GM19239 (cell line): ENCODE measurements at places on chromosomes 16 and 17.

DNA sequence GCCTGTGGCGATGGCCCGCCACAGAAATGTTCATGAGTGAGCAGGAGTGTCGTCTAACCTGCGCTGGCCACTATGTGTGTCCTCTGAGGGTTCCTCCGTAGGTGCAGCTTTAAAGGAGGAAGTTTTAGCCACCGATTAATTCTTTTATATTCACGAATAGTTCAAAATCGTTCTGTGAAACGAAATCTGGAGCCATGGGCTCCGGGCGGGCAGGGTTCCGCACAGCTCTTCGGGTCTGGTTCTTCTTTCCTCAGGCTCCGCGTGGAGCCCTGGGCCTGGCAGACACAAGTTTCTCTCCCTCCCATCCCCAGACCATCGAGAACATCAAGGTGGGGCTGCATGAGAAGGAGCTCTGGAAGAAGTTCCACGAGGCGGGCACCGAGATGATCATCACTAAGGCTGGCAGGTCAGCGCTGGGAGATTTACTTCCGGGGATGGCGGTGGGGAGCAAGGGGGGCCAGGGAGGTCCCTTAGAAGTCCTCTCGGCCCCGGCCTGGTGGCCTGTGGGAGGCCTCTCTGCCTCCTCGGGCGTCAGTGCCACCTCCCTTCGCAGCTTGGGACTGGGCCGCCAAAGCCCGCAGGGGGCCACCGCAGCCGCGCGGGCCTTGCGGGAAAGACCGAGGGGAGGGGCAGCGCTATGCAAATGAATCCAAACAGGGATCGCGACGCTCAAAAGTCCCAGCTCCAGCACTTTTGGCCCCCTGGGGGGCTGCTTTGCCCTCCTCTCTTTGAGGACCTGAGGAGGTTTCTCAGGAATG is 5.2 kb downstream of the TBX4 start:
- no peak for DNase-seq

- no peak for DNase-seq
Observed at GRCh38 chr17:9115214-9116191, 94.2 kb downstream of the NTN1 start.

DNA sequence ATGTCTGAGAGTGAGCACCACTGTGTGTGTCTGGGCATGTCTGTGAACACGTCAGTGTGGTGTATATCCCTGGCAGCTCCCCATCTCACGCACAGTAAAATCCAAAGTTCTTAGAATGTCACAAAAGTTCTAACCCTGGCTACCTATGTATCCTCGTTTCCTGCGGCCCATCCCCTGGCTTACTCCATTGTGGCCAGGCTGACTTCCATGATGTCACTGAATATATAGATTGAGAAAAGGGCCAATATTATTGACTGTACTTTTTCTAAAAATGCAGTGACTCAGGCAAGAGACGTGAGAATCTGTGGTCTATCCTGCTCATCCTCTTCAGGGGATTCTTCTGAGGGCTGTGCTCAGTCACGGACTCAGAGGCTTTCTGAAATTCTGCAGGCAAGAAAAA is 963 bp upstream of the METTL22 start:
- no peak for DNase-seq

DNA sequence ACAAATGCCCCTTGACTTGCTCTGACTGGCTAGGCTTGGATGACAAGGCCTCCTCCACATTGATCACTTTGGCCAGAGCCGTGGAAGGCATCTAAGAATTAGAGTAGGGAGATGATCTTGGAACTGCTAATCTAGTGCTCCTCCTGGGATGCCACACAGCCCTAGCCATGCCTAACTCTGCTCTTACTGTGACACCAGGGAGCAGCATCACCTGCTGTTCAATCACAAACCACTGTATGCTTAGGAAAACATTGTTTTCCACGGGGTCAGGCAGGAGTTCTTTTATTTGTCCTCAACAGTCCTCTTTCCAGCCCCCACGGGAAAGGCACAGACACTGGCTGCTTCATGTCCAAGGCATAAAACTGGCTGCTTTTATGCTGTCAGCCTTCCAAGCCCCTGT is 46.3 kb downstream of the C16orf78 start:
- no peak for DNase-seq

GRCh38 chr16:27152121-27152520 is 51.2 kb upstream of the KDM8 start:
- DNase-seq = no peak

DNA sequence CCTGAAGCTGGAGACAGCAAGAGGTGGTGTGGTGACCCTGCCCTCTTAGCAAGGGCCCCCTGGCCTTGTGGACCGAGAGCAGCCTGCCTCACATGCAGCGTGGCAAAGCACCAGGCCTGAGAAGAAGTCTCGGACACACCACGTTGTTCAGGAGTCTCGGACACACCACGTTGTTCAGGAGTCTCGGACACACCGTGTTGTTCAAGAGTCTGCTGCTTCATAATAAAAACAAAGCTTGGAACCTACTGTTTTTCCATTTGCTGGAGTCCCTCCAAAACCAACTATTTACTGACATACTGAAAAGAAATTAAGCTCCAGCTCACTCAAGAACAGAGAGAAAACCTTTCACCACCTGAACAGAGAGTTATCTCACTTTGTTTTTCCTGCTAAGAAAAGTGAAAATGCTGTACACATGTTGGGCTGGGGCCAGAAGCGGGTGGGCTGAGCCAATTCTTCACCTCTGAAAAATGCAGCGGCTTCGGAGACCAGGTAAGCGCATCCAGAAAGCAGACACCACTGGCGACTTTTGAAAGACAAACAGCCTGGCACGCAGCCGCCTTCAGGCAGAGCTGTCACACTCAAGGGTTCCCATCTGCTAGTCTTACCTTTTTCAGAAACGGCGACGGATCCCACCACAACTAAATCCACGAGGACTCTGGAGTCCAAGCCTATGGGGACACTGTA is 8.9 kb downstream of the MTHFSD start:
- DNase-seq = no peak

GRCh38 chr17:69268543-69269014 is 40.0 kb upstream of the ABCA10 start:
- DNase-seq = no peak

DNA sequence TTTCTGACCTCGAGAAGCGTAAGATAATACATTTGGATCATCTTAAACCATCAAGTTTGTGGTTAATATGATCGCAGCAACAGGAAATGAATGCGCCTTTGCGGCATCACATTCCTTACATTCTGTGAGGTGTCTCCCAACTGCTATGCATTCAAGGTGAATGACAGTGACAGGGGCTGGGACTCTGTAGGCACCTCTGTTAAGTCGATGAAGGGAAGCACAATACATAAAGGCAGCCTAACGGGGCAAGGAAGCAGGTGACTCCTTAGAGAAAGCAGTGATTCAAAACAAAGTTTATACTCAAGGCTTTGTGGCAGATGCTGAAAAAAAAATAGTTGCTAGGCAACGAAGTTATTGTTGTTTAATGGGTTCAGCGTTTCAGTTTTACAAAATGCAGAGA is 21.6 kb upstream of the EVPL start:
- no peak for DNase-seq

DNA sequence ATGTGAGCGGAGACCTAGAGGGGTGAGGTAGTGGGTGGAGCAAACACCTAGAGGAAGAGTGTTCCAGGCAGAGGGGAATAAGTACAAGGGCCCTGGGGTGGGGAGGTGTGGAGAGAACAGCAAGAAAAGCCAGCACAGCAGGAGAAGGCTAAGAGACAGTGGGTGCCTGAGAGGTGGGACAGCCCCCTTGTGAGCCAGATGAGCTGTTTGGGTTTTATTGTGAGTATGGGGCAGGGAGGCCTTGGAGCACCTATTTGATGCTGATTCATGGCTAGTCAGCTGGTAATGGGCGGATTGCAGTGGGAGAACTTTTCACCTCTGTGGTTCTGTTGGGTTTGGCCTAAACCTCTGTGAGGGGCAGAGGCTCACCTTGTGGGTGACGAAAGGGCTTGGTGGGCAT is 68.4 kb downstream of the ABCC1 start:
- DNase-seq = no peak

DNA sequence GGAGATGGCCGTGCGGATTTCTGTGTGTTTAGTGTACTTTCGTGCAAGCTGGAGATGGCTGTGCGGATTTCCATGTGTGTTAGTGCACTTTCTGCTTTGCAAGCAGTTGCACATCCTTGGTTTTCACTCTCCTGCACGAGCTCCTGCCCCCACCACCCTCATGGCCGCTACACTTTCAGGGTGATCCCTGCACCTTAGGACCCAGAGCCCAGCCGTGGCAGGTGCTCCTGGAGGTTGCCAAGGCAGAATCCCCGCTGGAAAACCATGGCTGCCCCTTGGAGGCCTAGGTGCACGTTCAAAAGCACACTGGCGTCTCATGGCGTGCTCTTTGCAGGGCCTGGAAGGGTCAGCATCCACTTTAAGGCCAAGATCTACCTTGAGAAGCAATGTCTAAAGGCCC is 311.0 kb upstream of the TNRC6C start:
- DNase-seq = no peak

DNA sequence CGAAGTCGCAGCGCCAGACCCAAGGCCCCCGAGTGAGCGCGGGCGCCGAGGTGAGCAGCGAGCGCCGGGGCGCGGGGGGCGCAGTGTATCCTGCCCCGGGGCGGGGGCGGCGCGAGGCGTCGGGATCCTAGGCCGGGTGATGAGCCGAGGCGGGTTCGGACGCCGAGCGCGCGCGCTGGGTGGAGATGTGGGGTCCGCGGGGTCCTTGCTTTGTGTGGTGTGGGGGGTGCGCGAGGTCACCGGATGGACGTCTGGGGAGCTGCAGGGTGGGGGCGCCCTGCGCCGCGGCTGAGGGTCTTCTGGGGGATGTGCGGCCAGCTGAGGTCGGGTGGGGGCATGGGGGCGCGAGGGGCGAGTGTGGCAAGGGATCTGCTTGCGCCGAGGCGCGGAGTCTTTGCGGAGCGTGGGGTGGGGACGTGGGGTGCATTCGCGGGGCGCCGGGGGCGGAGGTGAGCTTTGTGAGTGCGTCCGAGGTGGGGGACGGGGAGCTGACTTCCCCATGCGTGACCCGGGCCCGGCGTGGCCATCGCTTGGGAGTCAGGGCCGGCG is 560 bp downstream of the RAI1 start:
- DNase-seq = no peak

GRCh38 chr16:72221630-72222024 is 49.7 kb upstream of the PMFBP1 start:
- DNase-seq = no peak

- no peak for DNase-seq
Observed at GRCh38 chr16:3625911-3626732, 14.7 kb upstream of the SLX4 start.

GRCh38 chr16:79838496-79839259 is 238.1 kb upstream of the MAF start:
- no peak for DNase-seq

- DNase-seq = no peak
Observed at GRCh38 chr17:73984941-73985340, 218.5 kb upstream of the RPL38 start.

- no peak for DNase-seq
Observed at GRCh38 chr16:88730632-88731607, 24.6 kb downstream of the CTU2 start.

- no peak for DNase-seq
Observed at GRCh38 chr17:67881083-67881482, 55.8 kb downstream of the BPTF start.

- no peak for DNase-seq
Observed at GRCh38 chr17:77132411-77133086, 8.2 kb upstream of the SEC14L1 start.

- DNase-seq = no peak
Observed at GRCh38 chr17:41975099-41976083, 8.8 kb downstream of the CNP start.

GRCh38 chr16:88426018-88426417 is 27.1 kb upstream of the ZFPM1 start:
- DNase-seq = no peak

DNA sequence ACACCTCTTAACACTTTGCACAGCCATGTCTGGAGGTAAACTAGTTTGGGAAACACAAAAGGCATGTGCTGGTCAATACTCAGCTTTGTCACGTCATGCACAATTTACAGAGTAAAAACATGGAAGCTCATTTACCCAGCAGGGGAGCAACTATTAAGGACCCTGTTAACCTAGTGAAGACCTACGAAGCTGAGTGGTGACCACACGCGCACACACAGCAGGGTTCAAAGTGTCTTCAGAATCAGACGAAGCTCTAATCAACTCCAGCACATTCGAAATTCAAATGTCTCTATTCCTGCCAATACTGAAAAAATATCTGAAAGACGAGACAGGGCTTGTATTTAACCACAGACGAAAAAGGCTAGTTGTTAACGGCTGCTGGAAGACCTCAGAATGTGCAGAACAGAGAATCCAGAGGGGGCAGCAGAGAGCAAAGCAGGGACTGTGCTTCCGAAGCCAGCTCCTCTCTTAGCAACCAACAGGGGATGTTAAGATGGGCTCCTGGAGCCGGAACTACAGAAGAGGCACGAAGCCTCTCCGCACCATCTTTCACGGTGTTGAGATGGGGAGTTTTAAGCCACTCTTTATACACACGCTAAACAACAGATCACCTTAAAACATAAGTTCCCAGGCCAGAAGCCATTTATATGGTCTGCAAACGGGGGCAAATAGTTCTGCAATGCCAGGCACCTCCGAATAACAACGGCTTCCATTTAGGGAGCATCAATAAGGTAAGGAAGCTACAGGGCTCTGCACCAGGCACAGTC is 45.7 kb downstream of the CMTM4 start:
- peak; percentile 57 for DNase-seq

GRCh38 chr17:13753154-13753553 is 151.4 kb upstream of the HS3ST3A1 start:
- no peak for DNase-seq

DNA sequence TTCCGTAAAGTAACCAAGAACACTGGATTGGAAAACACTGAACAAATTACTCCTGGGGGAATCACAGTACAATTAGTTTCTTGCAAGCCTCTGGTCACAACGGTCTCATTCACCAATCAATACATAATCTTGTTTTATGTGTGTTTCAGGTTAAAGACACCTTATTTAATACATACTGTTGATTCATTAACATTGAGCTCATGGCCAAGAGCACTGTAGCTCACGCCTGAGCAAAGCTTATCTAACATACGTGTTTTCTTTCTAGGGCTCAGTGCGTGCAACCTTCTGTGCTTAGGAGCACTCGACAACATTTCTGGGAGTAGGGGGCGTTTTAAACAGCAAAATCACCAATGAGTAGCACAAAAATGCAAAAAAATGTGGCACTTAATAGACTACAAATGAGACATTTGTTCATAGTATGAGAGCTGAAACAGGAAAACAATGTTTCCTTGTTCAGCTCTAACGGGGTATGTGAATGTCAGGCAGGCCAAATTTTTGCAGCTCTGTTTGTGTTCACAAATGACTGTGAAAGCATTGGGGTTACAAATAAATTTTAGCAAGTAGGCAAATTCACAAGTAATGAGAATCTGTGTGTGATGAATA is 206.2 kb downstream of the CNTNAP4 start:
- DNase-seq = no peak

DNA sequence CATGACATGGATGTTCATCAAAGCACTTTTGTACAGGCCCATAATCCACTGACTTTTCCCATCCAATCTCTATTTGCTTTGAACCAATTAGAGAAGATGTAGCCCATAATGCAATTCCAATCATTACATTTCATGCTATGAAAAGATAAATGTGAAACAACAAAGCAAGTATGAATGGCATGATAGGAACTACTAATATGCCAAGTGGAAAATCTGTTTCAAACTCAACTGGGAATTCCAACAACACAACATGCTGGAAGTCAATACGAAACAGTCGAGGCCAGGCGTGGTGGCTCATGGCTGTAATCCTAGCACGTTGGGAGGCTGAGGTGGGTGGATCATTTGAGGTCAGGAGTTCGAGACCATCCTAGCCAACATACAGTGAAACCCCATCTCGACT is 39.6 kb upstream of the TMEM97 start:
- DNase-seq = no peak
